ENCODE measurements at places on chromosomes 4 and X.

GRCh38 chr4:153579872-153580271, 104.2 kb upstream of the TLR2 start:
- no peak for DNase-seq

- DNase-seq, result no peak
Observed at GRCh38 chrX:46967547-46967946, 55.3 kb downstream of the JADE3 start.

- DNase-seq, result no peak
Observed at GRCh38 chrX:18899796-18900380, 84.0 kb downstream of the PHKA2 start.

DNA sequence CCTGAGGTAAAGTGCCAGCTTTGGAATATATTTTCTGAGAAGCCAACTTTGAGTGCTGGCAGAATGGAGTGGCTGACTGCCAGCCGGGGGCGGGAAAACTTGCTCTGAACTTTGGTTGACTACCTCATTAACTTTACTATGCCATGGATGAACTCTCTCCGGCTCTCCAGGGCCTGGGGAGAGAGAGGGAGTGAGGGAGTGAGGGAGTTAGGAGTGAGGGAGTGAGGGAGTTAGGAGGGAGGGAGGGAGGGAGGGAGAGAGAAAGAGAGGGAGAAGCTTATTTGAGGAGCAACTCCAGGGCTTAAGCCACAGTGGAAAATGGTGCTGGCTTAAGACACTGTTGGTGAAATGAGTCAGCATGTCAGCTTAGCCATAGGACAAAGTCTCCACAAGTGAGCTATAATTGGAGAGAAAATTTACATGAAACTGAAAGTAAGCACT, 280.9 kb upstream of the RPS6KA3 start:
- DNase-seq, result no peak

GRCh38 chrX:12352922-12353321, 214.6 kb downstream of the FRMPD4 start:
- no peak for DNase-seq

DNA sequence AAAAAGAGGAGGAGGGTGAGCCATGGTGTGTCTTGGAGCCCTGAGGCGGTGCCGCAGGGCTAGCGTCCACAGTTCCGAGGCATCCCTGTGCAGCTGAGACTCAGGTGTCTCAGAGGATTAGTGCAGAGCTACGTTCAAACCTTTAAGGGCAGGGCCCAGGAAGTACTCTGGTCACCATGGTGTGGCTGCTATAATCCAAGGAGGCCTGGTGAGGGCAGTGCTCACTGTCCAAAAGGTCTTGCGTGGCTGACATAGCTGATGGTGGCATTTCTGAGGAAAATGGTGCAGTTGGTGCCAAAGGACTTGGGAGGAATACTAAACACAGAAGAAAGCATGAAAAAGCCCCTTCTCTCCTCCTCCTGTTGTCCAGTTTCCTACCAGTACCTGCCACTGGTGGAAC, 146.9 kb downstream of the DCHS2 start:
- DNase-seq, result no peak

DNA sequence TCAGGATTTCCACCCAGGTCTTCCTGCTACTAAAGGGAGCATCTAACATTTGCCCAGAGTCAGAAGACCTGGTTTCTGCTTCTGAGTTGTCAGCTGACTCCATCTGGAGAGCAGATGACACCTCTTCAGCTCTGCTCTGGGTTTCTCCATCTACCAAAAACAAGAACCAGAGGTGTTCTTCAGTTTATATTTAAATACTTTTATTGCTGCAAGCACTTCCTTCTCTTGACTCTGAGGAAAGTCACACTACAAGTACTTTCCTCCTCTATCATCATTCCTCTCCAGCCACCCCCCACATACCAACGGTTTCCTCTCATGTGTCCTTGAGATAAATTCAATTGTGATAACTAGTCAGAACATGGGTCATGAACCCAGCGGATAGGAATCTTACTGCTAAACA, 88.4 kb downstream of the PPP3CA start:
- DNase-seq, result no peak

DNA sequence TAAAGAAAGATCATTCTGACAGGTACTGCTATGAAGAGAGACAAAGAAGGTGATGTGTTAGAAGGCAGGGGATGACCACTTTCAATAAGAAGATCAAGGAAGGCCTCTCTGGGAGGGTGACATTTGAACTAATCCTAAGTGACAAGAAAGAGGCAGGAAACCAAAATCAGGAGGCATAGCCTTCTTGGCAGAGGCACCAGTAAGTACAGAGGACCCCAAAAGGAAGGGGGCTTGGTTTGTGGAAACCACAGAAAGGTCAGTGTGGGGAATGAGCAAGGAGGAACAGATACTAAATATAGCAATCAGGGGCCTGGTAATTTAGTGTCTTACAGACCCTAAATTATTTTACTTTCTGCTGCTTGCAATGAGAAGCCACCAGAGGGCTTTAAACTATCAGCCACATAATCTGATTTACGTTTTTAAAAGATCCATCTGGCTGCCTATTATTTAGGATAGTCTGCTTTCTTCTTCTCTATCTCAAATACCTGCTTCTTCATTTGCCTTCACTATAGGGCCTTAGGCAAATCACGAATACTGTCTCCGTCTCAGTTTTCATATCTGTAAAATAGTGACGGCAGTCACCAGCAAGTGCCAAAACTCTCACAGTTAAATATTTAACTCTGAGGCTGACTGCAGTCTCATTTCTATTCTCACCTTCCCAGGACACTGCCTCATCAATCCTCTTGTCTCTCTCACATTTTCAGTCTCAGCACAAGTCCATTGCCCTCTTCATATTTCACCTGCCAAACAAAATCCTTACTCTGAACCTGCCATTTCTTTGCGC, 16.7 kb downstream of the NR3C2 start:
- no peak for DNase-seq

DNA sequence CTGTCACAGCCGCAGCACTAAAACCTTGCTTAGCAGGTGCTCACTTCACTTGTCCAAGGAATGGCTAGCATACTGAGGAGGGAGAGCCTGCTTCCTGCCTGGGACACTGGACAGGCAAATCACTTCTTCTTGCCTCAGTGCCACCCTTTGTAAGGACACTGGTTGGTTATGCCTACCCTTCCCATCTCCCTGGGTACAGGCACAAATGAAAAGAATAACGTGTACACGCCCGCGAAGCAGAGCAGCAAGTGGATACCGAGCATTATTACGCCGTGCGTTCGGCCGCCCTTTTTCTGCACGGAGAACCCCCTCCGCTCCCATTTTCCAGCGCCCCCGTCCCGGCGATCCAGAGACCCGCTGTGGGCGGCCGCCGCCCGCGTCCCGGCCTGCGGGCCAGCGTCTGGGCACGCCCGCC, 338 bp upstream of the KLHL2 start:
- DNase-seq, result no peak

- no peak for DNase-seq
Observed at GRCh38 chrX:138865093-138865649, 153.7 kb upstream of the FGF13 start.

DNA sequence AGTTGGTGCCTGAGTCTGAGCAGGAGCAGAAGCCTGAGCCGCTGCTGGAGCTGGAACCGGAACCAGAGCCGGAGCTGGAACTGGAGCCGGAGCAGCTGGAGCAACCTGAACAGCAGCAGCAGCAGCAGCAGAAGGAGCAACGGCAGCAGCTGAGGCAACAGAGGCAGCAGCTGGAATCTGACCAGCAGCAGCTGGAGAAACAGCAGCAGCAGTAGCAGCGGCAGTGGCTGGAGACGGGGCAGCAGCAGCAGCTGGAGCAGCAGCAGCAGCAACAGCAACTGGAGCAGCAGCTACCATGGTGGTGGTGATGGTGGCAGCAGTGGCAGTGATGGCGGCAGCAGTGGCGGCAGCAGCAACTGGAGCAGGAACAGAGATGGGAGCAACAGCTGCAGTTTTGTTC, 61.5 kb downstream of the AMOT start:
- DNase-seq, result no peak

- DNase-seq, result no peak
Observed at GRCh38 chr4:174156239-174156826, 127.1 kb downstream of the FBXO8 start.

GRCh38 chr4:11469650-11470437, 41.1 kb upstream of the HS3ST1 start:
- DNase-seq, result no peak

- DNase-seq, result no peak
Observed at GRCh38 chrX:16827225-16827624, 41.0 kb downstream of the TXLNG start.
